A549 treated with CORT108297 at 1 μM for 4 hours (cell line): ENCODE measurements at places on chromosomes 13 and 19. TPM values are rescaled to one million over a fixed set of nuclear protein-coding genes. Genes with fewer than 3 reads are reported as not detected.

Gene DKKL1
- total RNA-seq = 0.39 to 0.74 TPM (median 0.47 TPM) in 5 replicates

Gene ZNF600
- 0.14 to 0.26 TPM (median 0.18 TPM) in 5 replicates for total RNA-seq

Gene SIGLEC12
- not detected in 5 replicates for total RNA-seq

Gene CEACAM16
- 0.09 to 0.24 TPM (median 0.10 TPM) in 4 of 5 replicates, not detected in the other for total RNA-seq

Gene TUBA3C
- not detected in 5 replicates for total RNA-seq

Gene TEX29
- 0.13 to 0.29 TPM in 2 of 5 replicates, not detected in the others for total RNA-seq
